Urinary bladder (tissue), 4 donors: ENCODE measurements at places on chromosomes 13 and 19. TPM values are rescaled to one million over a fixed set of nuclear protein-coding genes. Genes with fewer than 3 reads are reported as not detected.

GRCh38 chr19:47757617-47758442 is 12.5 kb downstream of the NOP53 start:
- DNase-seq, result no peak

- DNase-seq, result no peak
Observed at GRCh38 chr13:88857256-88857655, 1186.1 kb downstream of the SLITRK5 start.

GRCh38 chr19:22619932-22620331 is 14.2 kb upstream of the ZNF492 start:
- no peak for DNase-seq

Gene ZNF763
- 3.3 TPM for polyA plus RNA-seq

GRCh38 chr19:45881909-45882528 is 3.9 kb downstream of the IRF2BP1 start:
- no peak for DNase-seq

GRCh38 chr19:54153731-54154326 is 5.7 kb downstream of the LENG1 start:
- DNase-seq, result no peak

DNA sequence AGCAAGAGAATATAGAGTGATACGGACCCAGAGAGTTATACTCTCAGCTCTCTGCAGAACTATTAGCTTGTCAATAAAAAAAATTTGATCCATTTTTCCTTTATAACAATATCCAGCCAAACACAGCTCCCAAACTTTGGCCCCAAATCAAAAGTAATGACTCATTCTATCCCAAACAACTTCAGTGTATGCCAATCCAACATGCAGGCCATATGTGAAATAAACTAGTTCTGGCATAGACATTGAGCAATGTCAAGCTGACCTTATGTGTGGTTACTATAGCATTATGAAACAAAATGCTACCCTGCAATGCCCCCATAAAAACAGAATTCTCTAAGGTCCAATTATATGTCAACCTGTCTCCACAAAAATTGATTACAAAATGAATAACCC is 209.5 kb downstream of the DNAJC15 start:
- no peak for DNase-seq

- no peak for DNase-seq
Observed at GRCh38 chr19:13063461-13064091, 39.1 kb downstream of the LYL1 start.

DNA sequence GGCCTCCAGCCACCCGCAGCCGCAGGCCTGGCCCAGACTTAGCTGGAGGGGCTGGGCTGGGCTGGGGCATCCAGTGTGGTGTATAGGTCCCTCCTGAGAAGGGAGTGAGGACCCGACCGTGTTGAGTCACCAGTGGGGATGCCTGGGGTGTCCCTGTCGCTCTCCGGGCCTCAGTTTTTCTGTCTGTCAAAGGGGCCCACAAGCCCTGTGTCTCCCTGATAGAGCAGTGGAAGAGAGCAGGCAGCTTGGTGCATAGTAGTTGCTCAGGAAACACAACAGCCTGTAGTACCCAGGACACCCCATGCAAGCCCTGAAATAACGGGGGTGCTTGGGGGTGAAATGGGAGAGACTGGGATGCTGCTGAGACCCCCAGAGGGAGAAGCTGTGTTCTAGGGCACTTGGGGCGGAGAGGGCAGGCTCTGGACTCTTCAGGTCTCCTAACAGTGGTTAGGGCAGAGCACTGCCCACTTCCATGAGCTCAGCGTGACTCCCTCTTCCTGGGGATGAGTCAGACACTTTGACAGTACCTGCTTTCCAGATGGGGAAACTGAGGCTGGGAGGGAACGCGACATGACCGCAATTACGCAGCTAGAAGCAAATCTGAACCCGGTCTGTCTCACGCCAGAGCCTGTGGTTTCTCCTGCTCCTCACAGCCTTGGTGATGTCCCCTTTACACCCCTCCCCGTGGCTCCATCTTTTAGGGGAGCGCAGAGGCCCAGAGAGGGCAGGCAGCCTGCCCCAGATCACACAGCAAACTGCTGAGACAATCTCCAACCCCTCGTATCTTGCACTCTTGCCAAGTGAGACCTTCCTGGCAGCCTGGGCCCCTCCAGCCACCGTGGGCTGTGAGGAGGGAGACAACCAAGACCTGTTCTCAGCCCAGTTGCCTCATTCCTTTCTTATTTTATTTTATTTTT is 692 bp downstream of the SULT2B1 start:
- DNase-seq, result no peak

Gene PSG5
- not detected for polyA plus RNA-seq

DNA sequence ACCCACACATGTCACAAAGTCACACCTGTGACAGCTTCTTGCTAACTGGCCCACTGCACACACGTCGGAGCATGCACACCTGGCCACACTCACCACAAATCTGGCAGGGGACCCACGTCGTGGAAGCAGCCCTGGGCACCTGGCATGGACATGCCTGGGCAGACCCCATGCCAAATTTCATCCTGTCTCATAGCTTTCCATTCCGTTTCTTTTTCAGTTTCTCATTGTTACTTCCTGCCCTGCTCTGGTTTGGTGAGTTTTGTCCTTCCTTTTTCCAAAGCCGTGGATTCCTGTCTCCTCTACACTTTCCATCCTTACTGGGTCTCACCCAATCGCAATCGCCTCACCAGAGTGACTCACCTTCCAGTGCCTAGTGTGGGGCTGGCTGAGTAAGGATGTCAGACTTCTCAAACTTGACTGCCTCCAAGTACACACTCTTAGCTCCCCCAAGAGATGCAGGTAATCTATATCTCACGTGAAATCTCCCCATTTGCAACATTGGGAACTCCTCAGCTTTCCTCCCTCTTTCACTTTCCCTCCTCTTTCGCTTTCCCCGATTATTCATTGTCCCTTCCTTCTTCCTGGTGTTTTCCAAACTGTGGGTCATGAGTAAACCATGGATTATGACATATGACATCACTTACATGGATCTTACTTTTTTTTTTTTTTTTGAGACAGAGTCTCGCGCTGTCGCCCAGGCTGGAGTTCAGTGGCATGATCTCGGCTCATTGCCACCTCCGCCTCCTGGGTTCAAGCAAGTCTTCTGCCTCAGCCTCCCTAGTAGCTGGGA is 1.6 kb upstream of the BBC3 start:
- no peak for DNase-seq

DNA sequence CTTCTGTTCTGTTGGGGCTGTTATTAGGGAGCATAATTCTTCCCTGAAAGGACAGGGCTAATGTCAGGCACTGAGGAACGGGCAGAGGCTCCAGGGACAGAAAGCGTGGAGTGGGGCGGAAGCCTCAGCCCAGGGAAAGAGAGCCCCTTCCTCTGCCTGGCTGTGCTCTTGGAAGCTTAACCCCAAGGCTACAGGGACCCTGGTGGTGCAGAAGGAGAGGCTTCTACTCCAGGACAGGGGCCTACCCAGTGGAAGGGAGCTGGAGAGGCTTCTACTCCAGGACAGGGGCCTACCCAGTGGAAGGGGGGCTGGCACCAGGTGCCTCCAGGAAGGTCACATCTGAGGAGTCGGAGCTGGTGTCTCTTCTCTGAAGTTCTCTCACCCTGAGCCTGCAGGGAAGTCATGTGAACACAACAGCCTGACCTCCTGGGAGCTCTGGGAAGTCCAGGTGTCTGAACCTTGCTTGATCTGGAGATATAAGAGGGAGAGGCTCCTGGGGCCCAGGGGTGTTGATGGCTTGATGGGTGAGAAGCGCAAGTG is 159.5 kb upstream of the SOX1 start:
- DNase-seq, result no peak

GRCh38 chr13:99575376-99576120 is 74.3 kb downstream of the TM9SF2 start:
- DNase-seq, result no peak
